ENCODE measurements at places on chromosomes 2 and 18. TPM values are rescaled to one million over a fixed set of nuclear protein-coding genes. Genes with fewer than 3 reads are reported as not detected.

The DNAJC5G gene
- total RNA-seq: not detected

- ATAC-seq: no peak
Measured at GRCh38 chr2:74708883-74709282, 54.8 kb downstream of the SEMA4F start.

- ATAC-seq: no peak
Measured at GRCh38 chr2:226020956-226021355, 621.4 kb downstream of the NYAP2 start.

GRCh38 chr2:17879137-17879912 lies 858 bp downstream of the KCNS3 start:
- peak; percentile 79 for ATAC-seq

- ATAC-seq: no peak
Measured at GRCh38 chr2:60819155-60819862, 62.1 kb upstream of the REL start.

The KANSL1L gene
- total RNA-seq: 6.4 TPM

DNA sequence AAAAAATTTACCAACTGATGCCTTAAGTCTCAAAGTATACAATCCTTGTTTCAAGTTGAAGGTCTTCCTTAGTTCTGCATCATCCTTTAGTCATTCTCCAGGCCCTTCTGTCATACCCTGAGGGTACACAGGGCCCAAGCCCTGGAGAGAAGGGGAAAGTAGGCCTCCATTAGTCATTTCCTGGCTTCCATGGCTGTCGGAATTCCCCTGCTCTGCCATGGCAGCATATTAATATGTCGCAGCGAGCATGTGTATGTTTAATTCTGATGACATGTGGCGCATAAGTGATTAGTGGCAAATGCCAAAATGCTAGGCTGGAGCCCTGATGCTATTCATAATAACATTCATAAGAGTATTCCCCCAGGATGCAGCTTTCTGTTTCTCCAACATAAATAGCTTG lies 22.1 kb downstream of the GPR39 start:
- peak; percentile 80 for ATAC-seq

- peak; percentile 91 for ATAC-seq
Measured at GRCh38 chr2:30422444-30423040, 24.5 kb upstream of the LCLAT1 start.

The ACOXL gene
- not detected for total RNA-seq

DNA sequence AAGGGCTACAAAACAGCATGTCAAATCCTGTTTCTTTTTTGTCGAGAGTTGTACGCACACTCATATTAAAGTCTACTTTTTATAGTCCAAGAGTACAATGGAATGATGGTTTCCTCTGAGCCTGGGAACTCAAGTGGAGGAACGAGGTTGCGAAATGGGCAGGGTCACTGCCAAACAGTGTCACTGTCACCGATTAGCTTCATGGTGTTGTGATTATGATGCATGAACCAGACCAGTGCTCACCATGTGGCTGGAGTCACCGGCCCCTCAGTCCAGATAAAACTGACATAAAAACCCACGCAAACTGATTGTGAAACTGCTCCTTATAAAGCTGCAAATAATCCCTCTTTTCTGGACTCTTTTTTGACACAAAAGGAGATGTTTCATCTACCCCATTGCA lies 122.0 kb downstream of the COPS8 start:
- ATAC-seq: no peak

The FEV gene
- not detected for total RNA-seq

- ATAC-seq: peak; percentile 86
Measured at GRCh38 chr2:43226558-43226954, at the start of gene ZFP36L2. ZFP36L2 (minus strand) TSS chr2:43226606; CDS start chr2:43226315, 291 bp downstream.

DNA sequence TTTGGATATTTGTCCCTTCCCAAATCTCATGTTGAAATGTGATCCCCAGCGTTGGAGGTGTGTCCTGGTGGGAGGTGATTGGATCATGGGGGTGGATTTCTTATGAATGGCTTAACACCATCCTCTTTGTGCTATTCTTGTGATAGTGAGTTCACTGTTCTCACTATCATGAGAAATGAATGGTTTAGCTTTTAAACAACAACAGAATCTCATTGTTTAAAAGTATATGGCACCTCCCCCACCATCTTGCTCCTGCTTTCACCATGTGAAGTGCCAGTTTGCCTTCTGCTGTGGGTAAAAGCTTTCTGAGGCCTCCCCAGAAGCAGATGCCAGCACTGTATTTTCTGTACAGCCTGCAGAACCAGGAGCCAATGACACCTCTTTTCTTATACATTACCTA lies 38.1 kb downstream of the KIAA1328 start:
- no peak for ATAC-seq

The C2orf66 gene
- total RNA-seq: not detected

GRCh38 chr2:227428731-227429285 lies 41.1 kb upstream of the SCYGR1 start:
- ATAC-seq: no peak

- no peak for ATAC-seq
Measured at GRCh38 chr18:58903533-58903932, 38.9 kb downstream of the ZNF532 start.

GRCh38 chr2:161085149-161085548 lies 75.1 kb upstream of the TANK start:
- ATAC-seq: no peak

The CCDC121 gene
- 1.3 TPM for total RNA-seq

The CNDP1 gene
- total RNA-seq: not detected

DNA sequence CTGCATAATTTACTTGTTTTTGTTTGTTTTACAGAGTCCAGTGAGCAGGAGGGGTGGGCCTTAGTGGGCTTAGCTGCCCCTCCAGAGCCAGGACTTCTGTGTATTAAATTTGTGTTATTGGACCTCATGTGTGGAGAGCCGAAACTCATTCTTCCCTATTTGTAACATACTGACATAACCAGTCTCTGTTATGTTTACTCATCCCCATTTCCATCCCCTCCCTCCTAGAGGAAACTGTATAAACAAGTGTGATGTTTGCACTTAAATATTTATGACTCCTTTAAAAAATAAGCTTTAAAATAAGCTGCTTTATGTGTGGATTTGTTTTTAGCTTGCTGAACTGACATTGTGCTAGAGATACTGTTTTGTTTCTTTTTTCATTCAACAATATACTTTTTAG lies 13.8 kb downstream of the ZNF512 start:
- peak; percentile 59 for ATAC-seq

GRCh38 chr2:237264480-237265219 lies 149.3 kb downstream of the COL6A3 start:
- peak; percentile 44 for ATAC-seq

Measured in esophagus mucosa (tissue), 1 donor.